GM06990 (cell line): ENCODE measurements at places on chromosomes 2 and 18.

GRCh38 chr2:65112633-65113032 is 17.3 kb downstream of the RAB1A start:
- DNase-seq = no peak

- DNase-seq = no peak
Measured at GRCh38 chr18:32881009-32881408, 108.2 kb upstream of the KLHL14 start.

DNA sequence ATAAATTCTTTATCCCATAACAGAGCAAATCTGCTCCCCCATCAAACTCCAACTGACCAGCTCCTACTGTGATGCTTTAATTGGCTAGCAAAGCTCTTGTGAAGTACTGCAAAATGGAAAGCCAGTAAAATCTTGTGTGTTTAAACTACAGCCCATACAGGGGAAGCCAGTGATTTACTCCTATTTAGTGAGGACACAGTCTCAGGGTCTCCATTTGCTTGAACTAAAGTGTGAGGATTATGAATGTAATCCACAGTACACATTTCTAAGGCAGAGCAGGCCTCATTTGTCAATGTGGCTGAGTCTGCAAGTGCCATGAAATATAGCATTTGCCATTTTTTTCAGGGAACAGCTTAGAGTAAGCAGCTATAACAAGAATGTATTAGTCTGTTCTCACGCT is 259.3 kb downstream of the PIEZO2 start:
- no peak for DNase-seq

DNA sequence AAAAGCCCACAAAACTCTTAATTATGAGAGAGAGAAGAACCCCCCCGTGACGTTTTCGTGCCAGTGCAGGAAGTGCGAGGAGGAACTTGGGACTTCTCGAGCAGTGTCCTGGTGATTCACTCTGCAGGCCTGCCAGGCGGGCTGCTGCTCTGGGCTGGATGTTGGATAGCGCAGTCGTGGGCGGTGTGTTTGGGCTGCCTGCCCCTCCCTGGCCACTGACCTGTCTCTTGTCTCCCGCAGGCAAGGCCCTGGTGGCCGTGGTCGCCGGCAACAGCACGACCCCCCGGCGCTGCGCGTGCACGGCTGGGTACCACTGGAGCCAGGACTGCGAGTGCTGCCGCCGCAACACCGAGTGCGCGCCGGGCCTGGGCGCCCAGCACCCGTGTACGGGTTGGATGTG is 29.0 kb downstream of the TNFRSF11A start:
- no peak for DNase-seq
